Fibroblast of skin of left biceps (primary cell): ENCODE measurements at places on chromosomes 7 and 10.

- no peak for DNase-seq
Measured at GRCh38 chr7:22173685-22174573, 183.0 kb downstream of the RAPGEF5 start.

- no peak for DNase-seq
Measured at GRCh38 chr10:126959906-126960685, 54.9 kb downstream of the DOCK1 start.

- DNase-seq = no peak
Measured at GRCh38 chr7:50359258-50359994, 54.9 kb downstream of the IKZF1 start.

DNA sequence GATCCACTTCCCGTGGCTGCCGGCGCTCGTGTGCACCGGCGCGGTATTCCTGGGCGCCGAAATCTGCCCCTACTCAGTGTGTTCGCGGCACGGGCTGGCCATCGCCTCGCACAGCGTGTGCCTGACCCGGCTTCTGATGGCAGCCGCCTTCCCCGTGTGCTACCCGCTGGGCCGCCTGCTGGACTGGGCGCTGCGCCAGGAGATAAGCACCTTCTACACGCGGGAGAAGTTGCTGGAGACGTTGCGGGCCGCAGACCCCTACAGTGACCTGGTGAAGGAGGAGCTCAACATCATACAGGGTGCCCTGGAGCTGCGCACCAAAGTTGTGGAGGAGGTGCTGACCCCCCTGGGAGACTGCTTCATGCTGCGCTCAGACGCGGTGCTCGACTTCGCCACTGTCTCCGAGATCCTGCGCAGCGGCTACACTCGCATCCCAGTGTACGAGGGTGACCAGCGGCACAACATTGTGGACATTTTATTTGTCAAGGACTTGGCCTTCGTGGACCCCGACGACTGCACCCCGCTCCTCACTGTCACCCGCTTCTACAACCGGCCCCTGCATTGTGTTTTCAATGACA lies 1.3 kb downstream of the CNNM1 start:
- no peak for DNase-seq

DNA sequence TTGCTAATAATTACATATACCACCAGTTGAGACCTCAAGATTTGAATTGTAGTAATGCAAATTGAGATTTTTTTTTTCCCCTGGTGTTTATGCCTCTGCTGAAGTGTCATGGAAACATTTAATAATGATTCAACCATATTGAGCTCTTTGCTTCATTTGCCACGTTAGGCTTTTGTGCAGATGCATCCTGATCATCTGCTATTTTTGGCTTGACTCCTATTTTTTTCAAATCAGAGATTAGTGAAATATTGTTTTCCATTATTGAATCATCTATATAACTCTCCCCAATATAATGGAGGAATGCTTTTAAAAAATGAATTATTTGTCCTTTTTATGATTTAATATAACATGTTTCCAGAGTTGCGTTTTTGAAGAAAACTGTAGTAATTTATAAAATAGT lies 115.1 kb downstream of the SRI start:
- DNase-seq = no peak

- no peak for DNase-seq
Measured at GRCh38 chr7:20450536-20450935, 119.8 kb downstream of the ITGB8 start.

- peak; percentile 23 for DNase-seq
Measured at GRCh38 chr7:25263337-25263736, 35.1 kb upstream of the NPVF start.

DNA sequence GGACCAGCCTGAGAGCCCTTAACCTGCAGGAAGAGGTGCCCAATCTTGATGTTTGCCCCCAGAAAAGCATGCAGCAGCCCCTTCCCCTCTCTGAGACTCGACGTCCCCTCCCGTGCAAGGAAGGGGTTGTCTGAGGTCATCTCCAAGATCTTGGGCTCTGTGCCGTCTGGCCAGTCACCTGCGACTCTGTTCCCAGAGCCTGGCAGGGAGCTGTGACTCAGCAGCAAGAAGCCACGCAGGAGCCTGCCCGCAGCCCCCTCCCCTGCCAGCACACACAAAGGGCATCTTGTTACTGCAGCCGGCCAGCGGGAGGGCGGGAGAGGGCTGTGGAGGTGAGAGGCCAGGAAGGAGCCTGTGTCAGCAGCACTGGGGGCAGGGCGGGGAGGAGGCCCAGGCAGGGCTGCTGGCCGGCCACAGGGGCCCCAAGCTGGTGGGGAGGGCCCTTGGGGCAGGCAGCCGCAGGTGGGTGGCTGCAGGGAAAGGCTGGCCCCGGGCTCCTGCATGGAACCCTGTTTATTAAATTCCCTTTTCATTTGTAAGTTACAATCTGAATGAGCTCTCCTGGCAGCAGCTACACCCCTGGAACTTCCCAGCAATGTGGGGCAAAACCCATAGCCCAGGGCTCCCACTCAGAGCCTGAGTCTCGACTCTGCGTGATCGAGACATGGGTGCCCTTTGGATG lies 103.7 kb upstream of the ZMIZ1 start:
- no peak for DNase-seq

DNA sequence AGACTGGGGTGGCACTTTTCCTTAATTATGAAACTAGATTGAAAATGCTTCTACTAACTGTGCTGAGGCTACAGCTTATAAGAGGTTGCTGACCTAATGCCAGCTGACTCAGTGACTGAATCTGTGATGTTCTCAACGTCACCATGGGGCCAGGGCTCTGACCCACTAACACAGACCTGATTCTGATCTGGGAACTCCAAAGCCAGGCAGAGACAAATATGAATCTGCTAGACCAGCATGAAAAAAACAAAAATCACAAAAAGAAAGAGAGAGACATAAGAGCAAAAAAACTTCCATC lies 16.1 kb downstream of the USP6NL start:
- no peak for DNase-seq

DNA sequence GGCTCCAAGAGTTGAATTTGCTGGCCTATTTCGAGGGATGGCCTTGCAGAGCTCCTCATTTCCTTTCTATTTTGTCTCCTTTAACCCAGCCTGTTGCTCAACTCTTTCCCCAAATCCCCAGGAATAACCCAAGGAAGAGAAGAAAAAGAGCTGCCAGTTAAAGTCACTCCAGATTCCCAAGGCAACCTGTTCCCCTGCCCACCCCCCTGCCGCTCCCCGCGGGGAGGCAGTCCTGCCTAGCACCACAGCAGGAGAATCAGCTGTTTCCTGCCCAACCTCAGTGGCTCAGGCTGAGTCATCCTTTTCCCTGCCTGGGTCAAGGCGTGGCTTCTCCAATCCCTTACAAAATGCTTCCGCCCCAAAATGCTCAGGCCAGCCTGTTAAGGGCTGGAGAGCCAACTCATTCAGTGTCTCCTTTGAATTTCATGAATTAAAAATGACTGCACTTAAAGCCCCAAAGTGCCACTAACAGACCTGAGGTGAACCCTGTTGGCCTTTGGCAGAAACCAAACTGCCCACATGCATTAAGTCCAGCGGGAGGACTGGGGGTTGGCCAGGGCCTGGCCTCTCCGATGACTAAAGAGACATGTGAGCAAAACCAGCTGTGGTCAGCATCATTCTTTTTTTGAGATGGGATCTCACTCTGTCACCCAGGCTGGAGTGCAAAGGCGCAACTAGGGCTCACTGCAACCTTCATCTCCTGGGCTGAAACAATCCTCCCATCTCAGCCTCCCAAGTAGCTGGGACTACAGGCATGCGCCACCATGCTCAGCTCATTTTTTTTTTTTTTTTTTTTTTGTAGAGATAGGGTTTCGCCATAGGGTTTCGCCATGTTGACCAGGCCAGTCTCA lies 83.2 kb upstream of the KIF5B start:
- DNase-seq = peak; percentile 46
